Stimulated activated CD4-positive, alpha-beta T cell treated with anti-CD3 and anti-CD28 coated beads, Interleukin-1b, Interleukin-23, amount 100 ng/mL, for 4 hours (primary cell): ENCODE measurements at places on chromosomes 11 and 22.
A peak's percentile ranks its signal among the peaks of the same experiment; 100 is the strongest.

- no peak for DNase-seq
Measured at GRCh38 chr11:87298155-87298554, 260.4 kb downstream of the TMEM135 start.

DNA sequence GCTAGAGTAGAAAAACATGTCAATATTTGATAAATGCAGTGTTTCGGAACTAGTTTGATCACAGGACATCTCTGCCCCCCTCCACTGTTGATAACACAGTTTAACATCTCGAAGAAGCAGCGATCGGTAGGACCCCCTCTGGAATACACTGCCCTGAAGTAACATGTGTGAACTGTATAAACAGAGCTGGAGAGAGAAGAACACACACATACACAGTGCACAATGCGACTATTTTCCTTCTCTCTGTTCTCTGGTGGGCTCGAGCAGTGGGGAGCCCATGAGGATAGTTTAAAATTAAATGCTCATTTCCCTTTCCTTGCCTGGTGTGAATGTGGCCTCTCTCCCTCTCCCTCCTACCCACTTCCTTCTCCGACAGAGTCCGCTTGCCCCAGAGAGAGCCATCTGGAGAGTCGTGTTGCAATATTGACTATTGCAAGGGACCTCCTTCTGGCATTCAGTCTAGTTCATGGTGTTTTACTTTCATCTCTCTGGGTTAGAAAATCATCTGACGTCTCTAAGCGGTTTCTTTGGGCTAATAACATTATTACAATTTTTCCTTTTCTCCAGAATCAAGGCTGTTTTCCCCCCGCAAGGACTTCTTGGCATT lies 51.6 kb upstream of the BARX2 start:
- no peak for DNase-seq

DNA sequence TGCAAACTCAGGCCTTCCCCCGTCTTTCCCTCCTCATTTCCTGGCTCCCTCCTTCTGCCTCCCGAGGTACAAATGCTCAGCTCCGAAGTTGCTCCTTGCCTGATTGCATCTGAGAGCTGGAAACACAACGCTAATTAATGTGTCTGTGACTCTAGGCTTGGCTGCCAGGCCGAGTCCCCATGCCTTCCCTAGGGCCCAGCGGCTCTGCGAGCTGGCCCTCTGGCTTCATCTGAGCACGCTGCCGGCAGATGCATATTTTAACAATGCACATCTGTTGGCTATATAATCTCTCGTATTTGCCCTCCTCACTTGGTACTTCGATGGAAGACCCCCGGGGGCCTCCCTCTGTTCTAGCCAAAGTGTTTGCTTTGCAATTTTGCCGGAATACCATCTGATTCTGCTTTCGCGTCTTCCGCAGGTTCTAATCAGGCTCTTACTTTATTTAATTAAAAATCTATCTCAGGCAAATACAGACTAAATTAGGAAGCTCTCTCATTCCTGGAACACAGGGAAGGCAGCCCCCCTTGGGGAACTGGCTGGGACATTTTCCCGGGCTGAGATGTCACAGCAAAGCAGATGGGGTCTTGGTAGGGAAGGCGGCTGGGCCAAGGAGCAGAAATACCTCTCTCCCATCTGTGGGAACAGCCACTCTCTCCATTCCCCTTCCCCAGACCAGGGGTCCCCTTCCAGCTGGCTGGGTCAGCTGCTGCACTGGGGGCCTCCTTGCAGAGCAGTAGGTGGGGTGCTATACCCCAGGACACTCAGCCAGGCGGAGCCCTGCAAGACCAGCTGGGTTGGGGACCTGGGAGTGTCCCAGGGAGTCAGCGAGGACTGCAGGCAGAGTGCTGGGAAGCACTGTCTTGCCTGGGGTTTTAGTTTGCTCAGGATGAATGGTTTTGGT lies 162.8 kb downstream of the ST3GAL4 start:
- no peak for DNase-seq

GRCh38 chr11:16278273-16278672 lies 78.1 kb downstream of the SOX6 start:
- DNase-seq: no peak

DNA sequence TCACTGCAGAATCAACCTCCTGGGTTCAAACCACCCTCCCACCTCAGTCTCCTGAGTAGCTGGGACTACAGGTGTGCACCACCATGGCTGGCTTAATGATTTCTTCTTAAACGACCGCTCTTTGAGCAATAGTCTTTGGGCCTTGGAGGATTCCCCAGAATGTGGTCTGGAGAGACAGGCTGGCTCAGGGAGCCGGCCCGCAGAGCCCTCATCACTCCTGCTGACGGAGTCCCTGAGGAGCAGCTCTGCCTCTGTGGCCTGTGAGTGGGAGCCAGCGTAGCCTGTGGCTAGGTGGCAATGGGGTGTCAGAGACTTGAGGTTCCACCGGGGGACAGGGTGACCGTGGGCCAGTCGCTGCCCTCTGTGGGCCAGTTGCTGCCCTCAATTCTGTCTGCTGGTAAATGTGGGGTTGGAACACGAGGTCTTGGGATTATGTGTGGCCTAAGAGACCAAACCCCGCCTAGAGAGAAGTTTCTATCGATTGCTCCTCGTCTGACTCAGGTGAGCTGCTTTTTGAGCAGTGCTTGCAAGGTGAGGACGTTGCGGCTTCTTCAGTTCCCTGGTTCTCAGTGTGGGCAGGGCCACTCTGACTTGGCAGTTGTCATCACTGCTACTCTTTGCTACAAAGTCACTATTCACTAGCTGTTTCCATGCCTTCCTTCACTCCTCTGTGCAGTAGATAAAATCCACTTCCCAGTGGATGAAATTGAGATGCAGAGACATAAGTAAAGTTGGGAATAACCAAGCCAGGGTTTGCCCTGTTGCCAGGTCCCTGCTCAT lies 124.8 kb upstream of the NECTIN1 start:
- DNase-seq: no peak

GRCh38 chr11:65338676-65339075 lies 5.0 kb downstream of the DPF2 start:
- DNase-seq: no peak

DNA sequence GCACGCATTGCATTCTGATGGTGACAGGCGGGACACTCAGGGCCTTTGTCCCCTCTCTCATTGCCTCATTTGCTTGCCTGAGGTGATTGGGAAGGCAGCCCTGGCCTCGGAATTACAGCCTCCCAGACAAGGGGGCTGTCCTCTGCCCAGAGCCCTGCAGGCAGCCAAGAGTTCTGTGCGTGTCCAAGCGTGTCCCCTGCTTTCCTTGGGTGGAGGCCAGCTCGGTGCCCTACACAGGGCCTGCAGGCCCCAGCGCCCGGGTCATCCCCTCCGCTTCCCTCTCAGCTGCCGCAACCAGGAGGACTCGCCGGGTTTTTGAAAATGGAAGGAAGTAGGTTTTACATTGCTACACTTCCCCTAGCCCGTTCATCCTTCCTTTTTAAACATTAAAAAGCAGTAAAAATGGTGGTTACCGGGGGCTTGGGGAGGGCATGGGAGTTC lies 1.9 kb downstream of the GRAMD4 start:
- no peak for DNase-seq

DNA sequence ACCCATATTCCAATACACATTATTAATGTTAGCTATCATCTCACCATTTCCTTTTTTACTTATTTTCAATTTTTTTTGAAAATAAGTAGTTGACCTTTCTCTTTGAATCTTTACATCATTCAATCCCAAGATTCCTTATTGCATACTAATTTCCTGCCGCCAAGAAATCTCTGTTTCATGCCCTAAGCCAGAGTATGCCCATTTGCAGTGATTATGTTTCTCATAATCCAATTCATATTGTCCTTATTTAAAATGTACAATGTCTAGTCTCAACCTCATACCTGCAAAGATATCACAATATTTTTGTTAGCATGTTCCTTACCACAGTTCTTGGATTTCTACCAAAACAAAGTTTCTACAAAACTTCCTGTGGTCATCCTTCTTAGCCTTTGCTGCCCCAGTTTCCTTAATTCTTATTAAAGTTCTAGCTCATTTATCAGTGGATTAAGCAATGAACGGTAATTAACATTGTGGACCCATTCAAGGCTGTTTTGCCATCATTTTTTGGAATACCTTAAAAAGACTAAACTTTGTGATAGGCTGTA lies 75.3 kb downstream of the CD44 start:
- no peak for DNase-seq

DNA sequence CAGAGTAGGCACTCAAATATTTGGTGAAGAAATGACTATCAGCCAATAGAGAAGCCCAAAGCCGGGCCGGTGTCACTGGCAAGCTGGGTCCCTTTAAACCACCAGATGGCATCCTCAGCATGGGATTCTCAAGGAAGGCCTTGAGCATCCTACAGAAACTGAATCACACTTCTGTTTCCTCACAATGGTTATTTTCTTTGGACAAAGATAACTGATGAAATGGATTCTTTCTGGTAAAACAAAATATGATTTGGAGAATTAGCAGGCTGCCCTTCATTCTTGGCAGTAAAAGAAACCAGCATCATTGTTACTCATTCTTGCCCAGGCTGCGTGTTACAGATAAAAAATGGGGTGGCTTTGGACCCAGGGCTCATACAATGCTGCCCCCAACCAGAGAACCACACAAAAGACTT lies 30.3 kb upstream of the ASPHD2 start:
- peak; percentile 37 for DNase-seq

- DNase-seq: no peak
Measured at GRCh38 chr22:29907753-29908515, 25.0 kb downstream of the MTMR3 start.

GRCh38 chr22:39299829-39300178 lies 19.6 kb downstream of the RPL3 start:
- DNase-seq: no peak

DNA sequence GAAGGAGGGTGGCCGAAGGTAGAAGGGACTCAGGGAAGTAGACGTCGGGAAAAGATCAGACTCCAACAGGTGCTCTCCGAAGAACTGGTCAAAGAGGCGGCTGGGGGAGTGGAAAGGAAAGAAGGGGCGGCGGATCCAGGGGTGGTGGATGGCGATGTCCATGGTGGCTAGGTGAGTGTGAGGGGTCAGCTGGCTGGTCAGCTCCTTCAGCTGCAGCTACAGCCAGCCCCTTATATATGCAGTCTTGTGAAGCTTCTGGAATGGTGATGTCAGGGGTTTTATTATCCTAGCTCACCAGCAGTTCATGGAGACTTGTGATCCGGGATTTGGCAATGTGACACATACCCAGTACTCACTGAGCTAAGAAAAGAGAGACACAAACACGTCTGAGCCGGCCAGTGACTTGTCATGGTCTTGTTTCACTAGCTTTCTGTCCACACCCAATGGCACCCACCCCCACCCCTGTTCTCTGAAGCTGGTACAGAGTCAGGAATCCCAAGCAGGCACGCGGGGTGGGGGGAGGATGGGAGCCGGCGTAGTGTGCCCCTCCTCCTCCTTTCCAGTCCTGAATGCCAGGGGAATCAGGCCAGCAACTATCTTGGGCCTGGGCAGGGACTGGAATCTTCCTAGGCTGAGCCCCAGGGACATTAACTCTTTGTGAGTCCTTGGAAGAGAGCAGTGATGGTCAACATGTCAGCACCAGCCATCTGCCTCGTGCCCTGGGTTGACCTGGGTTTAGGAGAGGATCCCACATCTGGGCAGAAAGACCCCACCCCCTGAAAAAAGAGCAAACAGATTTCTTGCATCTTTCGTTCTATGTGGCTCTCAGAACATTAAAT lies at the start of gene CRYAB:
Gene CRYAB, minus strand, starts transcription at position 208 of the 839 bp plus-strand sequence. Its CDS starts 46 bp downstream, at position 162.
- no peak for DNase-seq

GRCh38 chr11:112219476-112220232 lies 6.6 kb upstream of the PTS start:
- DNase-seq: peak; percentile 41

- no peak for DNase-seq
Measured at GRCh38 chr22:29136782-29137700, 64.2 kb downstream of the KREMEN1 start.

DNA sequence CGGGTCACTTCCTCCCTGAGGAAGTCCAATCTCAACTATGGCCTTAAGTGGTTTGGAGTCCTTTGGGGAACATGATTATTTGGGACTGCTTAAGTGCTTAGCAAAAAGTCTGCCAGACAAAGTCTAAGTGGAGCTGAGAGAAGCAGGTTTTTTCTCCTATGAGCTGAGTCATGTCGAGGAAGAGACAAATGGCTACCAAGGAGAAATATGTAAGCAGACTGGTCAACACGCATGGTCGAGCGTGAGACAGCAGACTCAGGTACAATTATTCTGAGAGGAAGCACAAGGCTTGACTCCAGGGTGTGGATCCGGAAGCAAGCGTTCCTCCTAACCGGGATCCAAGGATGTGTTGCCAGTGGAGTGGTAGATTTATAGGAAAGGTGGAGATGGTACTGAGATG lies 30.6 kb downstream of the UBASH3B start:
- DNase-seq: no peak

- DNase-seq: no peak
Measured at GRCh38 chr11:23536907-23537306, 676.6 kb upstream of the CCDC179 start.

DNA sequence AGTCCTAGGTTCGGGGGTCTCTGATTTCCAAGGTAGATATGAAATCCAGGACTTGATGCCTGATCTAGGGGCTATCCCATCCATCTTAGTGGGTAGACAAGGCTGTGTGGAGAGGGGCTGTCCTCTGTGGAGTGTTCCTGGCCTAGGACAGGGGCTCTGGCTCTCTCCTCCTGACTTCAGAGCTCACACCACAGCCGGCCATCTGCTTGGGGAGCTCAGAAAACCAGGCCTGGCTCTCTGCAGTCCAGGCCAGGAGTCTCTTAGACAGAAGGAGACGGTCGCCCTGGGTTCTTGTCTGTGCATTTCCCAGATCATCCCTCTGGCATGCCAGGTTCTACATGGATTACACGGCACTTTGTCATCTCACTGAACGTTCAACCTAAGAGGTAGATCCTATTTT lies 17.9 kb downstream of the TUB start:
- no peak for DNase-seq

DNA sequence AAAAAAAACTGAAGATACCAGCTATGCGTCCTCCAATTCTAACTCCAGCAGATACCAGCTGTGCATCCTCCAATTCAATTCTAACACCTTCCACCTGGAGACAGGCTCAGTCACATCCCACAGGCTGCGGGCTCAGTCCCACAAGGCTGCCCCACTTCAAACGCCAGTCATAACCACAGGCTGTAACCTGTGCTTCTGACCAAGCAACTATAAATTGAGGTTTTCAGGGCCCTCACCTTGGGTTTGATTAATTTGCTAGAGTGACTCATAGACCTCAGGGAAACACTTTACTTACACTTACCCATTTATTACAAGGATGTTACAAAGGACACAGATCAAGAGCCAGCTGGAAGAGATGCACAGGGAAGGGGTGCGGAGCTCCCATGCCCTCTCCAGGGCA lies 32.4 kb upstream of the MSANTD2 start:
- no peak for DNase-seq

DNA sequence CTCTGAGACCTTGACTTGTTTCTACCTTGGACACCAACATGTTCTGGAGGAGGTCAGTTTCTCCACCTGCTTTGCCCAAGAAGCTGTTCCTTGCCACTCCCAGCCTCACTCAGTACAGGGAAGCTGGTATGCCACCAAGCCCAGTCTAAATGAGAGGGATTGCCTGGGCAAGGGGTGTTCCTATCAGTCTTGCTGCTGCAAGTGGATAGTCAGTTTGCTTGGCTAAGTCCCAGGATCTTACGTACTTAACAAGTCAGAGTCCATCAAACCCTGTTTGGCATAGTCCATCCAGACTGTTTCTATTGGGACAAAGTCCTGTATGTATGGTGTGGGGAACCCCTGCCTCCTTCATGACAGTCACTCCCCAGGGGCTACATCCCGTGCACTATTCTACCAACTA lies 66.6 kb downstream of the RPL27A start:
- no peak for DNase-seq

GRCh38 chr11:2076441-2076840 lies 62.7 kb downstream of the IGF2 start:
- no peak for DNase-seq

- no peak for DNase-seq
Measured at GRCh38 chr11:68296344-68297051, 15.9 kb upstream of the LRP5 start.

- DNase-seq: no peak
Measured at GRCh38 chr11:6778518-6778917, 4.3 kb upstream of the OR2AG1 start.
